Inflammatory macrophage treated with lipopolysaccharide for 1 hour (primary cell): ENCODE measurements at places on chromosomes 6 and 20.

GRCh38 chr6:164266851-164267250 is 852.3 kb downstream of the QKI start:
- no peak for DNase-seq

- no peak for DNase-seq
Observed at GRCh38 chr20:64138276-64138815, 25.9 kb upstream of the MYT1 start.

DNA sequence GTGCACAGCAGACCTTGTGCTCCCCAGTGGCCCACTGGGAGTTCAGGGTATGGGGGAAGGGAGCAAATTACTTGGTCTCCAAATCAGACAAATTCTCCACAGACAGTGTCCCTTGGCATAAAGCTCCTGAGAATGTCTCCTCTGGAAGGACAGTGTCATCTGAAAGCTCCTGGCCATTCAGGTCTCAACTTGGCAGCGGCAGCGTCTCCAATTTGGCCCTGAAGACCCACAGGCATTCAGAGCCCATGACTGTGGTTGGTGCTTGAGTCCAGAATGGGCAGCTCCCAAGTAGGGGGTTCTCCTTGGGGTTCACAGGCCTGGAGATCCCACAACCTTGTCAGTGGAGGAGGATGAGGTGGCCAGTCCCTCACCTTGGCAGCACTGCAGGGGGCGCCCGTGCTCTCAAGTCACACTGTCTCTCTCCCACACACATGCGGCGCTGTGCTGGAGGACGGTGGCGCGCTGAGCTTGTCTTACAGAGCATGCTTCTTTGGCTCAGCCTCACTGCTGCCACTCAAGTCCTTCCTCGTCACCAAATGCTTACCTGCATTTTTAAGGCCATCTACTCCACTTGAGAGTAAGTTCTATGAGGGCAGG is 20.7 kb downstream of the DYNLRB1 start:
- no peak for DNase-seq

GRCh38 chr6:159642481-159642880 is 50.6 kb downstream of the SOD2 start:
- no peak for DNase-seq

GRCh38 chr6:32097364-32097763 is 11.8 kb downstream of the TNXB start:
- DNase-seq = no peak

DNA sequence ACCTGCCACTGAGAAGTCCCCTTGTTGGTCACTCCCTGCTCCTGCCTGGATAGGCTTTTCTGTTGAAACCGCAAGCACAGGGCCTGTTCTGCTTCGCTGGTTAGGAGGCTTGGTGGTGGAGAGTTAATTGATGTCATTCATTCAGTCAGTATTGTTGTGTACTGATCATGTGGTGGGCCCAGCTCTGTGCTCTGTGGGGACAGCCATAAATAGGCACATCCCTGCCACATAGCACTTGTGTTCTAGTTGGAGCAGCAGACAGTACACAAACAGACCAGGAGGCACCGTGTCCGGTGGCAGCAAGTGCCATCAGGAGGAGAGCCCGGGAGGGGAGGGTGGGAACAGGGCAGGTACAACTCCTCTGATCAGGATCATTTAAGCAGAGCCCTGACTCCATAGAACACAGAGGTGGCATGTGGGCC is 155.2 kb upstream of the INSM1 start:
- DNase-seq = no peak

DNA sequence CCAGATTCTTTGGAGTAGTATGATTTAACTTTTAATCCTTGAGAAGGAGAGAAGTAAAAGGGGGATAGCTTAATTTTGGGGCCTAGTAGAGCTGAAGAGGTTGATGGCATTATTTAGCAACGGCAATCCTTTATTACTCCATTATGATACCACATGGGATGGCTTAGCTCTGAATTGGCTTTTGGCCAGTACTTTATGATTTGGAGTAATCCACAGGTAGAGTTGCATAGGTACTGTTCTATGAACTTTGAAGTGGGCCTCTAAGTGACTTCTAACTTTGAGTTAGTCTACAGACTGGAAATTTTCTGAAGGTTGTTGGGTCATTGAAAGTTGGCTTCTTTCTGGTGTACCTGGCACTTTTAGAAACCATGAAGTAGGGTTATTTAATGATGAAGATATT is 11.6 kb downstream of the YWHAB start:
- DNase-seq = no peak

- no peak for DNase-seq
Observed at GRCh38 chr20:58078741-58079522, 149.5 kb downstream of the ANKRD60 start.

DNA sequence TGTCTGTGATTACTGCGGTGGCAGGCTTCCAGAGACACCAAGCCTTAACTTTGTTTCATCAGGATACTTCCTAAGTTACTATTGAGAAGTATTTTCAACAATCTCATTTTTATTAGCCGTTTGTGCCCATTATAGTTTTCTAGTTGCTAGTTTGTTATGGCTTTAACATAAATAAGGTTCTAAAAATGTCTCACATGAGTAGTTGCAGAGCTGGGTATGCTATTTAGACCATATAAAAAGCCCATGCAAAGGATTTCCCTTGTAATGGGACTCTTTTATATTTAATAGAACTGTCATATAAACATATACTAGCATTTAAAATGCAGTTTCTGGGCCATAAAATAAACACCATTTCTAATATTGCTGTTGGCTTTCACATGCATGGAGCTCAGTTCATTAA is 205.3 kb upstream of the TCF21 start:
- no peak for DNase-seq

DNA sequence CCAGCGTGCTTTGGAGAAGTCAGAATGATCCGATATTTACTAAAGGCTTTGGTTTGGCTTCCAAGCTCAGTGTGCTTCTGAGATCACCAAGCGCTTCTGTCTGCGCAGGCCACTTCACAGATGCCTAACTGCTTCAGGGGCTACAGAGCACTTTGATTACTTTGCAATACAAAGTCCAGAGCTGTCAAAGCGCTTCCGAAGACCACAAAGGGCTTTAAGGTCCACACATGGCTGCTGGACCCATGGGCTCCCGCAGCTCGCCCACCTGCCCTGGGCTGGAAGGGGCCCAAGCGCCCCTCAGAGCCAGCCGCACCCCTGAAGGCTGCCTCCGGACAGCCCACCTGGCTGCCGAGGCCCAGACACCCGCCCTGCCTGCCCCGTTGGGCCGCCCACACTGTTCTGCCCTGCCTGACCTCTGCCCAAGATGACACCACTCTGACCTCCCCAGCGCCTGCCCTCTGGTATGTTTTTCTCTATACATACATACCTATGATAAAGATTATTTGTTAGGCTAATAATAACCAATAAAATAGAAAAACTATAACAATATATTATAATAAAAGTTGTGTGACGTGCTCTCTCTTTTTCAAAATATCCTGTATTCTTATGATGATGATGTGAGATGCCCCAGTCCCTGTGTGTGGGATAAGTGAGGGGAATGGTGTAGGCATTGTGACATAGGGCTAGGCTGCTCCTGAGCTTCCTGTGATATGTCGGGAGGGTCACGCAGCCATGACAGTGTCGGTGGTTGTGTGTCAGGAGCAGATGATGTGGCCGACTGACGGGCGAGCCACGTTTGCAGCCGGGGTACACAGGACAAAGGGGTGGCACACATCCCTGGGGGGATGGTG is 22.6 kb downstream of the DYNLT1 start:
- DNase-seq = no peak
